SK-N-MC (cell line): ENCODE measurements at places on chromosomes 1 and 21.

DNA sequence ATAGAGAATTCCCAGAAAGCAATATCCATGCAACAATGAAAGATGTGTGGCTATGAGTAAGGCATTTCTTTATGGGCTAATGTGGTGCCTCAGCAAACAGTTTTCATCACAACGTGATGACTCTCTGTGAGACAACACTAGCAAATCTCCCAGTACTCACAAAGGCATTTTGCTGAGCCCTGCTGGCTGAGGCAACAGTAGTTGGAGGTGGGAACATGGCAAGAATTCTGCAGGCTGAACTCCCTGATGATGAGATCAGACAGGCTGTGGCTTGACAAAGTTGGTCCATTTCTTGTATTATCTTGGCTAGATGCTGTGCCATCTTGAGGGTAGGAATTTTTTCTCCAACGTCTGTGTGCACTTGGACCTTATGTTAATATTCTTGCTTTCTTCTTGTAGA, 24.6 kb downstream of the PROX1 start:
- no peak for DNase-seq

GRCh38 chr1:221834698-221835513, 93.0 kb upstream of the DUSP10 start:
- DNase-seq, result no peak

DNA sequence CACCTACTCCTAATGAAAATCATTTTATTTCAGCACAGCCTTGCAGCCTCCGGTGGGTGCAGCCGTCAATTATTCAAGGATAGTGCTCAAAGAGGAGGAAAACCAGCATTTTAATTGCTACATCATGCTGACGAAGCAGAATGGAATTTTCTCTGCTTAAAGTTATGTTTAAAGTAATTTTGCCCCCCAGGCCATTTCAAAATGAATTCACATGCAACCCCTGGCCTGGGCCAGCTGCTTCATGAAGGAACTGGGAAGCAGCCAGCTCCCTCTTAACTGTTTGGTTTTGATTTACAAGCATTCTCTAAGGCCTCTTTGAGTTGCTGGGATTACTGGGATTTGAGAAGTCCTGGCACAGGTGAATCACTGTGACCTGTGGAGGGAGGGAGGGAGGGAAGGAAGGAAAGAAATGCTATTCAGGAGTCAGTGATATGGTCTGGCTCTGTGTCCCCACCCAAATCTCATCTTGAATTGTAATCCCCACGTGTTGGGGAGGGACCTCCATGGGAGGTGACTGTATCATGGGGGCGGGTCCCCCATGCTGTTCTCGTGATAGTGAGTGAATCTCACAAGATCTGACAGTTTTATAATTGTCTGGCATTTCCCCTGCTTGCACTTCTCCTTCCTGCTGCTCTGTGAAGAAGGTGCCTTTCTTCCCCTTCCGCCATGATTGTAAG, 66.0 kb downstream of the PGBD5 start:
- DNase-seq, result peak; percentile 91

- no peak for DNase-seq
Observed at GRCh38 chr1:25952841-25953401, 44.9 kb downstream of the PAFAH2 start.

GRCh38 chr1:202605515-202605914, 104.7 kb downstream of the SYT2 start:
- DNase-seq, result no peak

- no peak for DNase-seq
Observed at GRCh38 chr1:151012684-151013471, 4.6 kb downstream of the PRUNE1 start.

DNA sequence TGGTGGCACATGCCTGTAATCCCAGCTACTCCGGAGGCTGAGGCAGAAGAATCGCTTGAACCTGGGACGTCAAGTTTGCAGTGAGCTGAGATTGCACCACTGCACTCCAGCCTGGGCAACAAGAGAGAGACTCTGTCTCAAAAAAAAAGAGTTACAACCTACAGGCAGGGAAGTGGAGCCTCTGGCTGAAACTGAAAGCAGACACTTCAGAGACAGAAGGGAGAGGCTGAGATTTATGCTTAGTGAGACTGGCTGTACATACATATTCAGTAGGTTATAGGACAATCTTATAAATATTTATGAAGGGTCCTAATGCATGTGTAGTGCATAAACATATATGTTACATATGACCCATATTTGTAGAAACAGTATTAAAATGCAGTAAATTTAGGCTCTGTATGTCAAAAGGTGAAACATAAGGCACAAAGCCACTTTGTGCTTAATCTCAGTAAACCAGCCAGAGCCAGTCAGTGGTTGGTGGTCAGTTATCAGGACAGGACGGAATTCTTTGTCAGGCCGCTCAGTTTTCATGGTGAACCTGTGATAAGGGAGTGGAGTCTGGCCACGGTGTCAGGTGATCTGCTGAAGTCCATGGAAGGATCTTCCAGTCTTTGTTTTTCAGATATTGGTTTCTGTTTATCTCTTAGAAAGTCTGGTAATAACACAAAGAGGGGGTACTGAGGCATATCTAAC, 13.7 kb downstream of the RHEX start:
- DNase-seq, result no peak

DNA sequence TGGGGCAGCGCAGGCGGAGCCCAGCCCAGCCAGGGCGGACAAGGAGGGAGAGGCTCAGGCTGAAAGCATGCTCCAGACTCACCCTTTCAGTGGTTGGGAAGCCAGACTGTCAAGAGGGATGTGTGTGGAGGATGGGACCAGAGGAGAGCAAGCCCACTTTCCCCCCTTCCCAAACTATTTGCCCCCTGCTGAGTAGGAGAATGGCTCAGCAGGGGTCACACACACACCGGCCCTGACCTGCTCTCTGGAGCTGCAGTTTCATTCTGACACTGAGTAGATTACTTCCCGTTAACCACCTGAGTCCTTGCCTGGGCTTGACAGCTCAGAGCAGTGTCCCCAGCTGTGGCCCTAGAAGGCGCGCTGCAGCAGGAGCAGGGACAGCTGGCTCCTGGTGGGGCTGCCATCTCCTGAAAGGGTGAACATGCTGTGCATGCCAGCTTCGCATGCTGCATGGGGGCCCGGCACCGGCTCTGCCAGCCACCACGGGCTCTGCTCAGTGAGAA, 51.6 kb upstream of the CNTN2 start:
- no peak for DNase-seq

GRCh38 chr1:46062651-46063319, 69.6 kb downstream of the PIK3R3 start:
- no peak for DNase-seq

DNA sequence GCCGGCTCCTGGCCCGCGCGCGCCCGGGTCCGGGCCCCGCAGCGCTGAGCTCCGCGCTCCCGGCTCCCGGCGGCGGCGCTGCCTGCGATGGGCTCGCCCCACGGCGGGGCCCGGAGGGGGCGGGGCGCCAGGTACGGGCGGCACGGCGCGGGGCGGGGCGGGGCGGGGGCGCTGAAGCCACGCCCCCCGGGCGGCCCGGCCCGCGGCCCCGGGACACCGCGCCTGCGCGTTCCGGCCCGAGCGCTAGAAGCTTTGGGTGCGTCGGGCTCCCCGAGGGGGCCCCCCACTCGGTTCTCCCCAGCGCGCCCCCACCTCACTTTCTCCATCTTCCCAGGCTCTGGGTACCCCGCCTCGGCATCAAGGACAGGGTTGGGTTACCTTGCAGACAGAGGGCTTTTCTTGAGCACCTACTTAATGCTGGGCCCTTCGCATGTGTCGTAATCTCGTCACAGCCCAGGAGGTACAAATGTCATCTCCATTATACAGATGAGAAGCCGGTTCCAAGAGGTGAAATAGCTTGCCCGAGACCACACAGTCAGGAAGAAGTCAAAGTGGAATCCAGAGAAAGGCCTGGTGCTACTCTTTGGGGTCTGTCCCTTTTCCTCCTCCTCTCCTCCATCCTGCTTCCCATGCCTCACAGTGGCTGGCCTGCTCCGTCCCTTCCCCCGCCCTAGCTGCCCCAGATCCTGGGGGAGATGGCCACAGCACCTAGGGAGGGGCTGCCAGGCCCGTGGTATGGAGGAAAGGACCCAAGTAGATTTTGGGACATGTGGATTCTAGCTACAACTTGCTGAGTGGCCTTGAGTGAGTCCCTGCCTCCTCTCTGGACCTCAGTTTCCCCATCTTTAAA, 46.5 kb downstream of the RAP1GAP start:
- no peak for DNase-seq

DNA sequence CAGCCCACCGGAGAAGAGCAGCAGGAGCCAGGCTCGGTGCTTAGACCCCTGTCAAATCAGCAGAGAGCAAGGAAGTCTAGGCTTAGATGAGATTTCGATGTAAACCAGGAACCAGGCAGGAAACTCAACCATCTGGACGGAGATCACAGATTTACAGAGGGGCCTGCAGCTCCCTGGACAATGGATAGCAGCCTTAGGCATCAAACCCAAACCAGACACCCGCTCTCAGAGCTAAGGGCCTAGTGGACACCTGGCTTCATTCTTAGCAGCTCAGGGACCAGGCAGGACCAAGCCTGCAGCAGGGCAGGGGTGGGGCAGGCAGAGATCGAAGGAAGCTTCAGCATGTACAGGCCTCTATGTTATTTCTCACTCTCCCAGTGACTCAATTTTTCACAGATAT, 127.8 kb upstream of the FMN2 start:
- DNase-seq, result no peak

DNA sequence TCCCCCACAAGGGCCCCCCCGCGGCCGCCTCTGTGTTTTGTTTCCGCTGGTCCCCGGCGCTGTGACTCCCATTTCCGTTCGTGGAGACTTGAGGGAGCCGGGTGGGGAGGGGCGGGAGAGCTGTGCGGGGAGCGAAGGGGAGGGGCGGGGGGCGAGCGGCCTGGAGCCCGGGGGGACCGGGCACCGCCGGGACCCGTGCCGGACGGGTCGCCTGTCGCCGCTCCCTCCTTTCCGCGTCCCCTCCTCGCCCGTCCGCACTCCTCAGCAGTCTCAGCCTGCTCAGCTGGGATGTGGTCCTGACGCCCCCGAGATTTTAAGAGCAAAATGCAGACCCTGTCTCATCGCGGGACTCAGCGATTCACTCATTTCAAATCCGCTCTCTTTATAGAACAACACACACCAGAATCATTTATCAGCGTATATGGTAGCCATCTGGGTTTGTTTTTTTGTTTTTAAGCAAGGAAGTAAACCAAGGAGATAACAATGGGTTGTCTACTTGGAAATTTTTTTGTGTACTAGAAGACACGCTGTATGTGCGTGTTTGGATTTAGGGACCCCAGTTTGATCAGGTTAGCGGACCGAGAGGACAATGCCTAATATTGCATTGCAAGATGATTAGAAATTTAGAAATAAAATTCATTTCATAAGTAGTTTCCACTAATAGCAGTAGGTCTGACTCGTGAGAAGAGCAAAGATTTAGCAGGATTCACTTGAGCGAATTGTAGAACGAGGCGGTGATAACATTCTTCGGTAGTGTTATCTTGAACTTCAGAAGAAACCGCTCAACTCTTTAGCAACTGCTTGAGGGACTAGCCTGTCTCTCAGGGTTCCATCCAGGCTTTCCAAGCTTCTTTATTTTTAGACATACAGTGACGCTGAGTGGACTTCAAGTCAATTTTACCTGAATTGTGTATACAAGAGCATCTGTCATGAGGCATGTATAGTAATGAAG, 1.1 kb downstream of the GABPA start:
- DNase-seq, result peak; percentile 14

- no peak for DNase-seq
Observed at GRCh38 chr1:212908971-212909370, 41.4 kb upstream of the VASH2 start.

DNA sequence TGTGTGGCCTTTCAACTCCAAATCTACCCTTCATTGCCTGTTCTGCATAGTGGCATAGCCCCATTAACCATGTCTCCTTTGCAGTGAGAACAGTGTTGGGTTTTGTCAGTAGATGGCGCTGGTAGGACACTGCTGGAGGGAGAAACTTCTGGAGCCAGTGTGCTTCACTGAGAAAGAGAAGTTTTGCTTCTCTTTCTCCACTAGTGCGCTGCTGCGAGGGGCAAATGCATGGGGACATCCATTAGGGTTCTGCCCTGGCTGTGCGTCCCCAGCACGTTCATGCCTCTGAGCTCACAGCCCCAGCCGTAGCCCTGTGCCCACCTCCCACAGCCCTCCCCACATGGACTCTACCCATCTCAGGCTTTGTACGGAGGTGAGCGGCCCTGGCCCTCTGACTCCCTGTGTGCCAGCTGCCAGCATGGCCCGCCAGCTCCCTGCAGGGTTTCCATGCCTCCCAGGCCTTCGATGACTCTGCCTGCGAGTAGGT, 53.1 kb downstream of the RIMS3 start:
- peak; percentile 39 for DNase-seq

GRCh38 chr1:46613661-46614603, 2.7 kb downstream of the MOB3C start:
- no peak for DNase-seq

GRCh38 chr1:178011465-178011828, 41.6 kb upstream of the SEC16B start:
- no peak for DNase-seq

DNA sequence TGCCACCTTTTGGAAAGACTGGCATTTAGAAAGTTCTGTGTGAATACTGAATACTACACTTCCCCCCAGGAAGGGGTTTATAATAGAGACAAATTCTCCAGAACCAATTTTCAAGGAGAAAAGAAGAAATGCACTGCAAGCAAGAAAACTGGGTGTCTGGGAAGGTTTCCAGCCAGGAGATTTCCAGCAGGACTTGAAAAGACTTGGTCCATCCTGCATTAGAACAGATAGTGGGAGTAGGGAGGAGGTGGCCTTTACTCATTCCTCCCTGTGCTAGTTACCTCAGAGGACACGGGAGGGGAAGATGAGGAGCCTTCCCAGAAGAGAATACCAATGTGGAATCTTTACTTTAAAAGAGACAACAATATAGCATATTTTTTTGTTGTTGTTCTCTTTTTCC, 52.4 kb downstream of the FAM78B start:
- DNase-seq, result no peak

- no peak for DNase-seq
Observed at GRCh38 chr1:205329719-205330118, 8.2 kb upstream of the NUAK2 start.

DNA sequence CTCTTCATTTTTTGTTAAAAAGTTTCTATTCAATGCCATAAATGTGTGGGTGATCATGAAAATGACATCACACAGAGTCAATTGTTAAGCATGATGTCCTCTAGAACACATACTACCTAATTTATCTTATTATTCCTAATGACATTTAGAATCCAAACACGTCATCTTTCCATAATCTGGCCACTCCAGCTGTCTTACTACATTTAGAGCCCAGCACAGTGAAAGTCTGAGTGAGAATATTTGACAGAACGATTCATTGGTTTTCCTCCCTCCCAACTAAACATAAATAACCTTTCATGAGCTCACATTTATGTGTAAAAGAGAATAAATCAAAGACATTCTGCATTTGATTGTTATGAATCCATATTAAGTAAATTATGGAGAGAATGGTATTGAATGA, 160.7 kb downstream of the OLFM3 start:
- DNase-seq, result no peak

- DNase-seq, result no peak
Observed at GRCh38 chr1:247435759-247436147, 19.8 kb downstream of the NLRP3 start.

- DNase-seq, result no peak
Observed at GRCh38 chr1:31112266-31112935, 46.9 kb upstream of the PUM1 start.

DNA sequence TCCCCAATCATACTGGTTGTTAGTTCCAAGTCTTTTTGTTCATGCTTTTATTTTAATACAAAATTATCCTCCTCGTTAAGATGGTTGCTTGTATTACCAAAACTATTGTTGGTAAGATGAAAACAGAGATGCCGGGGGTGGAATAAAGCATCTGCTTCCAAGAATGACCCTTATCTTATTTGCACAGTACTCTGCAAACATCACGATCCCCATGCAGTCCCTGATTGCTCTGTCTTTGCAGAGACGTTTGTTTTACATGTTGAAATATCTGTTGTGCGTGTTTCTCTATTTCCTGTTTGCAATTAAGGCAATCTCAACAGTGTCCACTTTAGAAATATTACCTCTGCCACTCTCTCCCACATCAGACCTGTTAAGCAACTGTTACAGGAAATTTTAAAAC, 141.3 kb upstream of the NCAM2 start:
- no peak for DNase-seq
